ENCODE measurements at places on chromosomes 6 and 20.

GRCh38 chr20:44979090-44979621 is 12.8 kb downstream of the STK4 start:
- no peak for DNase-seq

GRCh38 chr20:33130568-33131061 is 37.3 kb upstream of the BPIFA2 start:
- DNase-seq: no peak

DNA sequence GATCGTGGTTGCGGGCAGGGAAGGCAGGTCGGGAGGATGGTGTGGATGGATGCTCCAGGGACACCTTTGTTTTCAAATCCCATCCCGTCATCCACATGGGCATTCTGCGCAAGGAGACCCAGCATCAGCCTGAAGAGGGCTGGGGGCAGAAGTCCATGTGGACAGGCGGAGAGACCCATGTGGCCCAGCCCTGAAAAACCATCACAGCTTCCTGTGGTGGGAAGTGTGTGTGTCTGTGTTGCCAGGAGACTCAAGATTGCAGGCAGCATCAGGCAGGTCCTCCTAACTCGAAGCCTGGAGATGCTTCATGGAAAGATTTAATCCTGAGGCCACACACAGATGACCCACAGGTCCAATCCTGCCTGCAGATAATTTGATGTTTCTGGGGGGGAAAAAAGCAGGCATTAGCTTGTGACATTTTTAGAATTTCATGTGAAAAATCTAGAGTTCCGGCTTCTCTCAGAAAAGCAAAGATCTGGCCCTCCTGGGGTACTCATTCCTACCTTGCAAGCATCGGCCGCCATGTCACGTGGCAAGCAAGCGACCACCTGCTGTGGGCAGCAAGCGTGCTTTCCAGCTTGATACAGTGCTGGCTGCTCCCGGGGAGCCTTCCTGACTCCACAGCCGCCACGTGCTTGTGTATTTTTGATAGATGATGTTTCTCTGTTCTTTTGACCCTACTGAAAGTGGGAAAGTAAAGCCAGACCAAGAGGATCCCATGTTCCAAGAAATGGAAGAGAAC is 25.8 kb downstream of the BCAS4 start:
- no peak for DNase-seq

- no peak for DNase-seq
These were observed 28.7 kb downstream of the LAMA4 start for GRCh38 chr6:112225691-112226090.

- no peak for DNase-seq
These were observed 12.1 kb downstream of the MANBAL start for GRCh38 chr20:37301558-37301957.

- DNase-seq: no peak
These were observed 98.8 kb upstream of the NXT1 start for GRCh38 chr20:23251779-23252178.

GRCh38 chr6:156448579-156448978 is 328.6 kb upstream of the ARID1B start:
- no peak for DNase-seq

Measured in NCI-H2081 treated with DMSO at 0.1 percent for 48 hours (cell line).